CD4-positive, alpha-beta T cell treated with Interferon gamma for 1 hour (primary cell): ENCODE measurements at places on chromosomes 16 and 17.

DNA sequence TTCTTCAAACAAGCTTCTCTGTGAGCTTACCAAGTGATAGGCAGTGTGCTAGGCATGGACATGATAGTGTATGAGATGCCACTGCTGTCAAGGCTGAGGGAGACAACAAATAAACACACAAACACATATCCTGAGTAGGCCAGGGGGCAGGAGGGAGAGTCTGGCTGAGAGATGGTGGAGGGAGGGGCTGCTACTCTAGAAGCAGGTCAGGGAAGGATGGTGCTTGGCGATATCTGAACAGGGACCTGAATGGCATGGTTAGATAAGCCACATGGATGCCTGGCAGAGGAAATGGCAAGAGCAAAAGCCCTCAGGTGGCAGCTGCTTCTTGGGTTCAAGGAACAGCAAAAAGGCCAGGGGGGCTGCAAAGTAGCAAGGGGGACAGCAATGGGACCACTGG lies 8.6 kb upstream of the CHST6 start:
- no peak for DNase-seq

GRCh38 chr17:61065263-61065773 lies 334.3 kb upstream of the TBX2 start:
- DNase-seq, result no peak

DNA sequence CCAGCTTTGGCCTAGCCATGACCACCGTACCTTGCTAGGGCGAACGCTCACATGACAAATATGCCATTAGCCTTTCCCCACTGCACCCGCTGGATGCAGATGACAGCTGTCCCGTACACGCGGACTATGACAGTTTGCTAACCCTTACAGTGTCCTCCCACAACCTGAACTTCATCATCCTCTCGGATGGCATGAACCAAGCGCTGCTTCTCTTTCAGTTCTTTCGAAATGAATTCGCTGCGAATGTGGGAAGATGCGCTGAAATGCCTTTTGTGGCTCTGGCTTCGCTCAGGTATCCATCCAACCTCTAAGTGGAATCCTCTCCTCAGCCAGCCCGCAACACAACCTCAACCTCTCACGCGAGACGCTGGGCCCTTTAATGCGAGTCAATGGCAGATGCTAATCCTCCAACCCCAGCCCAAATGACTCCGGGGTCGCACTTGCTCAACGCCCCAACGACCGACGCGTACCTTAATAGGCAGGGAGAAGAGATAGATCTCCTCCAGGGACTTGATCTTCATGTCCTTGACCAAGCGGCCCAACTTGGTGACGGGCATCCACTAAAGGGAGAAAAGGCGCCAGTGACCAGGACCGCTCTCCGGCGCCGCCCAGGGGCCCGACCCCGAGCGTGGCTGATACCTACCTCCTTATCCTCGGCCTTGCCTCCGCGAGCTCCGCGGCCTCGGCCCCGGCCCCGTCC lies 670 bp downstream of the RPS2 start:
- DNase-seq, result no peak

GRCh38 chr17:14197057-14197456 lies 39.6 kb downstream of the CDRT15 start:
- DNase-seq, result no peak

GRCh38 chr16:57620335-57621231 lies 7.8 kb upstream of the ADGRG1 start:
- no peak for DNase-seq

- no peak for DNase-seq
Measured at GRCh38 chr16:68627951-68628425, 17.1 kb upstream of the CDH3 start.
